DMS153 (cell line): ENCODE measurements at places on chromosomes 13 and 19.
A peak's percentile ranks its signal among the peaks of the same experiment; 100 is the strongest.

DNA sequence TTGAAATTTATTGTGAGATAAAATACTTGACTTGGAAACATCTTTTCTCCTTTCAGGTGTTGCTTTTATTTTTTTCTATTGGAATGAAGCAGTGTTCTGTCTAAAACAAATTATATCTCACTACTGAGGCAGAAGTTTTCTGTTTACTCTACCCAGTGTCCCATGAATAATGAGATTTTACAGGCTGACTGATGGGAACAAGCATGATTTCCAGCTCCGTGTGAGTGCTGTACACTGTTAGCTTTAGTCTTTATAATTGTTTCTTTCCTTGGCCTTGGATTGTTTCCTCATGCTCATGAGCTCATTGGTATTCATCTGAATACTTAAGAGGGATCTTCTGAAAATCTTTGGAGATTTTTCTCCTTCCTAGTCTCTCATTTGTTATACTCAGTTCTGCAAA is 2049.5 kb upstream of the PRR20A start:
- DNase-seq: no peak

DNA sequence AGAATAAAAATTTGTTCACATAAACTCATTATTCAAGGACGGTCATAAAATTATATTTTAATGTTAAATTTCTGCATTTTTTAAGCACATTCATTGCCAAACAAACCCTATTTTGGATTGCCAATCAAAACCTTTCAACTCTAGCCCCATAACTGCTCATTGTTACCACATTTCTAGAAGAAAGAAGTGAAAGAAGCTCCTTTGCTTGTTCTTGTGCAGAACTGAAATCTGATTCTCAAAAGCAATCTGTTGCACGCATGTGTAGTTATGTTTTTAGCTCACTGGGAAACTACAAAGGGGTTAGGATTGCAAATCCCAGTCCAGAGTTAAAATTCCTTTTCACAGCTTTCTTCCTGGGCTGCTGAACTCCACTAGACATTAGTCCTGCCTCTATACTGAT is 109.5 kb upstream of the MIR17HG start:
- no peak for DNase-seq

DNA sequence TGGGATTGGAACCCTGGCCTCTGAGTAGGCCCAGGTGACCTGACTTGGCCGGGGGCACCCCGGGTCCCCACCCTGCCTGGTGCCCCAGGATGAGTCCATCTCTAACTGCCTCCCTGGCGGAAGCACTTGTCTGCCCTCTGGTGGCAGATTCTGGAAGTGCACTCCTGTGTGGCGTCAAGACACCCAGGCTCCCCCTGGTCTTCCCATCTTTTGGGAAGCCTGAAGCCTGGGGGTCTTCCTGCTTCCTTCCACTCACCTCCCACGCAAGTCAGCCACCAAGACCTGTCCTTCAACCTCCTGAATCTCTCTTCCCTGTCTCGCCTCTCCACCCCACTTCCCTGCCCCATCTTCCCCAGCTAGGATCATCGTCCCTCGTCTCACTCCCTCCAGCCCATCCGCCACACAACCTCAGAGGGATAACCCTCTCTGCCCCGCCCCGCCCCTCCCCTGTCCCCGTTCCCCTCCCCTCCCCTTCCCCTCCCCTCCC is 7.4 kb downstream of the RABAC1 start:
- peak; percentile 50 for DNase-seq

GRCh38 chr13:95477187-95477586 is 75.3 kb upstream of the CLDN10 start:
- DNase-seq: no peak

DNA sequence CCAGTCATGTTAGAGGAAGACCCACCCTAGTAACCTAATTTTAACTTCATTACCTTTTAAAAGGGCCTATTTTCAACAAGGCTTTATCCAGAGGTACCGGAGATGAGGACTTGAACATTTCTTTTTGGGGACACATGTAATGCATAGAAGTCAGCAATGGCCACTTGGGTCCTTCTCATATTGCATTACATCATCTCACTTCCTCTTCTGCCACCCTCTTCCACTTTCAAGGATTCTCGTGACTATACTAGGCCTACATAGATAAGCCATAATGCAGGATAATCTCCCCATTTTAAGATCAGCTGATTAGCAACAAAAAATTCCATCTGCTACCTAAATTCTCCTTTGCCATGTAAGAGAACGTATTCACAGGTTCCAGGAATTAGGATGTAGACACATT is 557.2 kb downstream of the KCTD12 start:
- no peak for DNase-seq

- no peak for DNase-seq
Observed at GRCh38 chr13:64455124-64455523, 2775.0 kb downstream of the PCDH9 start.

DNA sequence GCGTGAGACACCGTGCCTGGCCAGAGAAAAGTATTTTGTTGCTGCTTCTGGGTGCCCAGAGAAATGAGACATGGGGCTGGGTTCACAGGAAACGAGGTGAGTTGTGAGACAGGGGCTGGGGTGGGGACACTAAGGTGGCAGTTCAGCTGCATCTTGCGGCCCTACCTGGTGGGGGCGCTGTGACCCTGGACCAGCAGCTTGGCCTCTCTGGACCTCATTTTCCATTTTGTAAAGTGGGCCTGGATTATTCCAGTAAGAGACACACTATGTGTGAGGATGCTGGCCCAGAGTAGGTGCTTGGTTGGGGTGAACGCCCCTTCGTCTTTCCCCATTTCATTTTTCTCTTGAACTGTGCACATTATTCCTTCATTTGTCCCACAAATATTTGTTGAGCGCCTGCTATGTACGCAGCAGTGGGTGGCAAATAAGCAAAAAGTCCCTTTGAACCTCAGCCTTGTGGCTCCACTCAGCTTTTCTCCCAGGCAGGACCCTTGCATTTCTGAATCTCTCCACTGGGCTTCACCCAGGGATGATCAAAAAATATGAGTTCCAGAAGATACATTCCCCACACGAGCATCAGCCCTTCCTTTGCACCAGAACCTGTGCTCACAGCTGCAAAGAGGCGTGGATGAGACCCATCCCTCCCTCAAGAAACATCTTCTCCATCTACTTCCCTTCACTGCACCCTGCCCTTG is 26.6 kb upstream of the OR10H1 start:
- DNase-seq: no peak

DNA sequence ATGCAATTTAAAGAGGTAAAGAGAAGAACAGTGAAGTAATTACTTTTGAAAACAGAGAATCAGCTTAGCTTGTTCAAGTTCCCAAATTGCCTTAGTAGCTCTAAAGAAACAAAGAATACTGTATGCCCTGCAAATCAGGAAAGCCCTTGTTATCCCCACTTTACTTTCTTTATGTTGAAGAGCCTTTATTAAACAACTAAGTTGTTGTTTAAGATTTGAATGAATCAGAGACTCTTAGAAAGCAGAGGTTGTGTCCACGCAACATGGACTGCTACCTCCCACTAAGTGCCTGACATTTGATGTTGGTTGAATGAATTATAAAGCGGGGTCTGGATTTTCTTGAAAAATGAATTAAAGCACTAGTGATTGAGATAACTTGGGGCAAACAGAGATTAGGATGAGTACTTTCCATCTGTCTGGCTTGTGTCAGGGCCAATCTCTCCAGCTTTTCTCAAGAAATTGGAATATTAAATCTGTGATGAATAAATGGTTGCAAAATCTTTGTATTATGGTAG is 214.7 kb downstream of the POSTN start:
- DNase-seq: no peak

DNA sequence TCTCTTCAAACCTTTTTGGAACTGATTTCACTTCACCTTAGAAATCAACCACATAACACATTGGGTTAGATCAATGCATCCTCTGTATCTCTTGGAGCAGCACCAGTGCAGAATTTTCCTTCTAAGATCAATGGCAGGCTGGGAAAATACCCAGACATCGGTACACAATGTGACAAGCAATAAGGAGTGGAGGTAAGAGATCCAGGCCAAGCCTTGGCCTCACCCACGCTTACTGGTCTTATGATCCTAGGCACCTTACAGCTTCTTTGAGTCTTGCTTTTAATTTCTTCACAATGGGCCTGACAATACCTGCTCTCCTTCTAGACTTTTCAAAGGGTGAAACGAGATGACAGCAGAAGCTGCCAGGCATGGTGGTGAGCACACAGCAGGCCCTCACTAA is 232.0 kb downstream of the LACC1 start:
- no peak for DNase-seq

GRCh38 chr13:31887286-31887685 is 144.3 kb upstream of the FRY start:
- no peak for DNase-seq

- no peak for DNase-seq
Observed at GRCh38 chr13:112967686-112968379, 1.2 kb upstream of the MCF2L start.

GRCh38 chr13:44191504-44192171 is 182.0 kb upstream of the SERP2 start:
- DNase-seq: peak; percentile 73

DNA sequence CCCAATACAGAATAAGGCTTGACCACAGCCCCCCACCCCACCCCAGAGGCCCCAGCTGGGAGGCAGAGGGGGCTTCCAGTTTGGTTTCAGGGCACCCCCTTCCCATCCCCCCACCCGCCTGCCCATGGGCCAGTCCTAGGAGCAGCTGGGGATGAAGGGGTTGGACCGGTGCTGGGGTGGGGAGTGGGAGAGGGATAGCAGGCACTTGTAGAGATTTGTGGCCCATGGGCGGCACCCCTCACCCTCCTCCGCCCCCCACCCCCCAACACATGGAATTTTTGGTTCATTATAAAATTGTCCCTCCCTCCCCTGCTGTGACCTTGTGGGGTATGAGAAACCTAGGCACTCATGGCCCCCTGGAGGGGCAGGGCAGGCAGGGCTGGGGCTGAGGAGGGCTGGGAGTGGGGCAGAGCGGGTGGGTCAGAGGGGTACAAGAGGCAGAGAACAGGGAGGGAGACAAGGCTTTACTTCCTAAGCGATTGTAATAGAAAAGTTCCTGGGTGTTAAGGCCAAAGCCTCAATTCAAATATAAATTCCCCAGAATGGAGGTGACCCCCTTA is 5.3 kb upstream of the GSK3A start:
- no peak for DNase-seq

GRCh38 chr13:75636436-75637180 is 478 bp downstream of the LMO7 start:
- DNase-seq: no peak

DNA sequence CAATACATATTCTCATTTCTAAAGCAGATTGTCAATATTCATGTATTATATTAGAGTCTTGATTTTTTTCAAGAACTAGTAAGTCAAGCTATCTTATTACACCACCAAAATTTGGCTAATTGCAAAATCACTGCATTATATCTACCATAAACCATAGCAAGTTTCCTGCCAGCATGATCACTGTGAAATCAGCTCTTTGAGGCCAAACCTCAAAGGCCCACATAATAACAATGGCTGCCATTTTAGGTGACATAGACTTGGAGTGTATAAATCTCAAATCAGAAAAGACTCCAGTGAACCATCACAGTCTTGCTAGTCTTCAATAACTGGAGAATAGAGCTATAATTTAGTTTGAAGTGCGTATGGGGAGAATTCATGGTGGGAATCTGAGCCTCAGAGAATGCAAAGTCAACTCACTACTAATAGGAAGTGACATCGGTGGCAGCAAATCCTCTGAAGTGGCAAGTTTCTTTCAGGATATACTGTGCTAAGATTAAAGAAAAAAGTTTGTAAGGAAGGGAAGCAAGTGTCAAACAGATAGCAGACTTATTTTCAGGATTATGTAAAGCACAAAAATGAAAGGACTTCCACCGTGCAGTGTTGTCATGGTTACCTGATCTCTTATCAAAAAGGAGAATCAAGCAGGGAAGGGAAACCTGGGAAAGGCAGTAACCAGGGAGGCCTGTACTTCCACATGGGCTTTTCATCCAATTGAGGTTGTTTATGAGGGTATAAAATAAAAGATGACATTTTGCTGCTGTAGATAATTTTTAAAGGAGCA is 117.4 kb upstream of the FNDC3A start:
- DNase-seq: no peak

DNA sequence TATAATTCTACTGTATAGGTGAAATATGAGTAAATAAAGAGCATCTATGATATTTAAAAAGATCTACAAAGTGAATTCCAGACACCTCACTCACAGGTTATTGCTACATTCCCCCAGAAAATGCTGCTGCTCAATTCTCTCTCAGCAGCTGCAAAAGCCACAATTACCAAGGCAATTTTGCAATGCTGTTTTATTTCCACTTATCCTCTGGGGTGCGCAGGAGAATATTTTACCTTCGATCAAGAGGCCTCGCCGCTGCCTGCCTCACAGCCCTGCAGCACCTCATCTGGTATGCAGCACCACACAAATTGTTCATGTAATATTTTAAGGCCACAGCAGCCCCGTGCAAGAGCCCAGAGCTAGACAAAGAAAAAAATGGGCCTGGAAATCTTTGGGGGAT is 333.2 kb downstream of the DNAJC15 start:
- DNase-seq: no peak

GRCh38 chr13:26619358-26619757 is 61.9 kb downstream of the WASF3 start:
- no peak for DNase-seq

GRCh38 chr19:7863971-7864689 is 10.1 kb downstream of the PRR36 start:
- DNase-seq: no peak

DNA sequence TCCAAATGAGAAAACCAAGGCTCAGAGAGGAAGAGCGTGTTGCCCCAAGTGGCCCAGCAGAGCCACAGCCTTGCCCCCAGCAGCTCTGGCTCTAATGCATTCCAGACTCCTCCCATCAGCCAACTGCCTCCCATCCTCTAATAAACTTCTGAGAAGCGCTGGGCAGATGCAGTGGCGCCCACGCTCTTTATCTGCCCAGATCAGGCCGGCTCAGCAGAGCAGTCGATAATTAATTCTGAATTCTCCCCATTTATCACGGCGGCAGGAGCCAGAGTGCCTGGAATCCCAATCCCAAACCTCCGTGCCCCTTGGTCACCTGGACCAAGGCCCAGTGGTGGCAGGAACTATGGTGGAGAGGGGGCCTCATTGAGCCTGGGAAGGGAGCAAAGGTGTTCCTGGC is 13.9 kb downstream of the TINCR start:
- no peak for DNase-seq

DNA sequence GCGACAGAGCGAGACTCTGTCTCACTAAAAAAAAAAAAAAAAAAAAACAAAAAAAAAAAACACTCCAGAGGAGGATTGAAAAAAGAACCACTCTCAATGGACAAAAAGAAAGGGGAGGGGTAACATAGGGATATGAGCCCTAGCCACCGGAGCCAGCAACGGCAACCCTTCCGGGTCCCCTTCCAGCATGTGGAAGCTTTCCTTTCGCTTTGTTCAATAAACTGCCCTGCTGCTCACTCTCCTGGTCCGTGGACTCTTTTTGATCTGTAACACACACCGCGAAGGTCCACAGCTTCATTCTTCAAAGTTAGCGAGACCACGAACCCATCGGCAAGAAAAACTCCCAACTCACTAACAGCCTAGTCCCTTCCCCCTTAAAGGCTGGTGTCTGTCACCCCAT is 1.0 kb upstream of the REX1BD start:
- DNase-seq: no peak

GRCh38 chr19:39890755-39891551 is 43.5 kb downstream of the FCGBP start:
- DNase-seq: no peak

GRCh38 chr19:33476151-33476707 is 45.4 kb downstream of the PEPD start:
- no peak for DNase-seq

- DNase-seq: no peak
Observed at GRCh38 chr13:50396001-50396400, 380.8 kb downstream of the KCNRG start.

- DNase-seq: no peak
Observed at GRCh38 chr13:92954746-92955145, 271.9 kb upstream of the GPC6 start.

- DNase-seq: no peak
Observed at GRCh38 chr19:14715841-14716240, 26.0 kb downstream of the ZNF333 start.

- no peak for DNase-seq
Observed at GRCh38 chr19:10636304-10636972, 11.1 kb downstream of the SLC44A2 start.
